ENCODE measurements at places on chromosomes 16 and 17.

GRCh38 chr17:58215685-58216084 is 3.4 kb downstream of the MKS1 start:
- DNase-seq: no peak

DNA sequence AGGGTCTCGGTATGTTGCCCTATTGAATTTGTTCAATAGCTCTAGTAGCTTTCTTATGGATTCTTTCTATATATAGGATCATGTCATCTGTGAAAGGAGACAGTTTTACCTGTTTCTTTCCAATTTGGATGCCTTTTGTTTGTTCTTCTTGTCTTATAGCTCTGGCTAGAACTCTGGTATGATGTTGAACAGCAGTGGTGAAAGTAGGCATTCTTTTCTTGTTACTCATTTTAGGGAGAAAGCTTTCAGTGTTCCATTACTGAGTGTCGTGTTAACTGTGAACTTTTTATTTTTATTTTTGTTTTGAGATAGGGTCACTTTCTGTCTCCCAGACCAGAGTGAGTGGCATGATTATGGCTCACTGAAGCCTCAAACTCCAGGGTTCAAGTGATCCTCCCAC is 21.2 kb downstream of the EFCAB5 start:
- peak; percentile 16 for DNase-seq

DNA sequence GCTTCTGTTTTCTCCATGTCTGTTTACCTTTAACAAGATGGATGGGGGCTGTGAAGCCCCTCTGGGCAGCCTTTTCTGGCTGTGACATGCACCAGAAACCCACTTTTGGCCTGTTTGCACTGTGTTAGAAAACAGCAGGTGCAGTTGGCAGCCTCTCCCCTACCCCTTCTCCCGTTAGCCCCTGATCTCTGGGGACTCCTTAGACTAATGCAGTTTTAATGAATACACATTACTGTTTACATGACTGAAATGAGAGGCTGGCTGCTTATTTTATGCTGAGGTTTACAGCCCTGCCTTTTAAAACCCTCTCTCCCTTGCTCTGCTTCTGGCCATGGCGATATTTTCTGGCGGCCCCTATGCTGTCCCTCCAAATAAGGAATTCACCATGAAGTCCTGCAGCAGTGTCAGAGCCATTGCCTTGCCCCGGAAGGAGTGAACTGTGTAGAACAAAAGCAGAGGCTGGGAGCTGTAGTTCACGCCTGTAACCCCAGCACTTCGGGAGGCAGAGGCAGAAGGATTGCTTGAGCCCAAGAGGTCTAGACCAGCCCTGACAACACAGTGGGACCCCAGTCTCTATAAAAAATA is 79.3 kb downstream of the PRKCB start:
- no peak for DNase-seq

GRCh38 chr17:40219594-40220338 is 662 bp downstream of the WIPF2 start:
- peak; percentile 62 for DNase-seq

GRCh38 chr17:31580316-31580705 is 188.8 kb downstream of the RAB11FIP4 start:
- DNase-seq: no peak

GRCh38 chr17:34368946-34369500 is 6.0 kb upstream of the CCL1 start:
- DNase-seq: no peak

DNA sequence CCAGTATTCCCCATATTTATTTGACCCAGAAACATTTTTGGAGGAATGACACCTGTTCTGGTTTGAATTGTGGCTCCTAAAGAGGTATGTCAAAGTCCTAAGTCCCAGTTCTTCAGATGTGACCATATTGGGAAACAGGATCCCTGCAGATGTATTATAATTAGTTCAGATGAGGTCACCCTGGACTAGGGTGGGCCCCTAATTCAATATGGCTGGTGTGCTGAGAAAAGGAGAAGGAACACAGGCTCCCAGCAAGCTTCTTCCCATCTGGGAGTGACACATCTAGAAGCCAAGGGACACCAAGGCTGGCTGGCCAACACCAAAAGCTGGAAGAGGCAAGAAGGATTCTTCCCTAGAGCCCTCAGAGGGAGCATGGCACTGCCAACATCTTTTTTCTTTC is 3.8 kb upstream of the GCSH start:
- no peak for DNase-seq

GRCh38 chr16:23571895-23572294 is 14.4 kb downstream of the UBFD1 start:
- DNase-seq: no peak

DNA sequence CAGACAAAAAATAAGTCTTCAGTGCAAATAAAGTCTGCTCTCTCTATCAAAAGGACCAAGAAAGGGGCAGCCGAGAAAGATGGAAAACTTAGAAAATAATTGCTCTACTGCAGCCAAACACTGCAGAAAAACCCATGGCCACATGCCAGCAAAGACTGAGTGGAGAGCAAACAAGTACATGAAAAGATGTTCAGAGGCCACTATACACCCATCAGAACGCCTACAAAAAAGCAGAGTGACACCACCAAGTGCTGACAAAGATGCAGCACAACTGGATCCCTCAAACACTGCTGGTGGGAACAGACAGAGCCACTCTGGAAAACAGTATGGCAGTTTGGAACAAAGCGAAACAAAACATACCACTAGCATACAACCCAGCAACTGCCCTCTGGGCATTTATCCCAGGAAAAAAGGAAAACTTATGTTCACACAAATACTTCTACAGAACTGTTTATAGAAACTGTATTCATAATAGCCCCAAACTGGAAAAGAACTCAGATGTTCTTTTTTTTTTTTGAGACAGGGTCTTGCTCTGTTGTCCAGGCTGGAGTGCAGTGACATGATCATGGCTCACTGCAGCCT is 36.7 kb downstream of the KIAA0753 start:
- no peak for DNase-seq

DNA sequence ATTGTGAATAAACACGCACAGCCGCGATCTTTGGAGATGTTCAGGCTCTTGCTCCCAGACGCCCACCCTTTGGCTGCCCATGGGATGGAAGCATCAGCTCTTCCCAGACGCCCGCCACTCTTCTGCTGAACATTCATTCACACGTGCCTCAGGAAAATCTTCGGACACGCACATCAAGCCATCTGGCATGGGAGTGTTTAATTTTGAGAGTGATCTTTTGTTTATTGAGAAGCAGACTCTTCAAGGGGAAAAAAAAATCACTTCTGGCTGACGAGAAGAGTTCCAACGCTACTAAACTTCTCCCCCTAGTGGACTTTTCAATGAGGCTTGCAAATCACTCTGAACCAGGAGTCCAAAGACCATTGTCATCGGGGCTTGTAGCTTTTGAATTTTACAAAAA is 62.0 kb upstream of the NUDT7 start:
- peak; percentile 42 for DNase-seq

- no peak for DNase-seq
Observed at GRCh38 chr17:49977463-49978389, 8.7 kb downstream of the DLX4 start.

- no peak for DNase-seq
Observed at GRCh38 chr17:80109713-80110446, 8.5 kb downstream of the GAA start.

- no peak for DNase-seq
Observed at GRCh38 chr16:54947616-54948015, 17.0 kb downstream of the IRX5 start.

DNA sequence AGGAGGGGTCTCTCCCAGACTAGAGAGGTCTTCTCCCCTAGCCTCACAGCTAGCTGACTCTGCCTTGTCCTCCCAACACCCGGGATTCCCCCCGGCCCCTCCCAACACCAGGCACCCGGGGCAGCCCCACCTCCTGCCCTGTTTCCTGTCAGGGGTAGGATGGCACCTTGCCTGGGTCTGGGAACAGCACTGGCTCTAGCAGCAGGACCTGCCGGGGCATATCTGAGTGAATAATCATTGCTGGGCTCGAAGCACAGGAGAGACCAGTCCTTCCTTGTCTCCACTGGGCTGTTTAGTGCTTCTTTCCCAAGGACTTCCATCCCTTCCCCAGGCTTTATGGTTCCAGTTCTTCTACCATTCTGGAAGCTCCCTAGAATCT is 25.7 kb downstream of the MINK1 start:
- DNase-seq: peak; percentile 14

GRCh38 chr16:9256196-9256595 is 164.8 kb downstream of the HAPSTR1 start:
- DNase-seq: peak; percentile 6

- DNase-seq: no peak
Observed at GRCh38 chr16:53901408-53901807, 197.5 kb downstream of the FTO start.

GRCh38 chr16:65532846-65533245 is 411.0 kb upstream of the CDH11 start:
- DNase-seq: no peak

- DNase-seq: no peak
Observed at GRCh38 chr17:16129441-16130205, 85.7 kb downstream of the NCOR1 start.

DNA sequence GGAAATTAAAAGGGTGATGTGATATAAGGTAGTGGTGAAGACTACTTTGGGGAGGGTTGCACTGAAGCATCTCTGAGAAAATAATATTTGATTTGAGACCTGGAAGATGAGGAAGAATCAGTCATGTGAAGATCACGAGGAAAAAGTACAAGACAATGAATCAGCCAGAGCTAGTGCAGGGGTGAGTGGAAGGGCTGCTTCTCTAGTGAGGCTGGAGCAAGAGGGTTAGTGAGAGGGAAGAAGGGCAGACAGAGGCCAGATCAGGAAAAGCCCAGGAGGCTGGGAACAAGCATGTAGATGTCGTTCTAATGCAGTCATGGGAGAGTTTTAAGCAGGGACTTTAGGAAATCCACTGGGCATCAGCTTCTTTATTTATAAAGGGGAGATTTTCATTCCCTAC is 504.2 kb upstream of the SALL1 start:
- no peak for DNase-seq

- DNase-seq: no peak
Observed at GRCh38 chr16:77330332-77331042, 104.3 kb downstream of the ADAMTS18 start.

DNA sequence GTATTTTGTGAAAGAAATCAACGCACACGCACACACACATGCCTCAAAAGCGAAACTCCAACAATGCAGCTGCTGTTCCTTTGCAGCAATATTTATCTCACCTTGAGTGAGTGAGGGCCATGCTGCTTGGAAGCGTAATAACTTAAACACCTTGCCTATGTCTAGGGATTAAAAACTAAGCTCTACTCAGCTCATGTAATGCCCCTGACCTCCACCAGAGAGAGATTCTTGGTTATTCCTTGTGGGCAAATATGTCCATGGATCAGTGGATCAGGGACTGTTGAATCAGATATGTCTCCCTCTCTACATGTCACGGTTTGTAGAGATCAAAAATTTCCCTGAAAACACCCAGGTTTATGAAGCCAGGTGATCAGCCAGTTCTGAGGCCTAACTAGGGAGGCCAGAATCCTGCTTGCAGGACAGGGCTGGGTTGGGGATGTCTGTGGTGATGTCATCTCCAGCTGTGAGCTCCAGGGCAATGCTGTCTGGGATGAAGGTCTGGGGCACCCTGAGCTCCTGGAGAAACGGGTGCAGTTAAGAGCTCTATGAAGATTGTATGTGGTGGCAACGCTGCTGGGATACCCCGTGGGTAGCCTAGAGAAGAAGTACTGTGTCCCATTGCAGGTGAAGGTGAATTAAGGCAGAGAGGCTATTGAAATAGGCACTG is 149.4 kb downstream of the KCNJ12 start:
- no peak for DNase-seq

- peak; percentile 38 for DNase-seq
Observed at GRCh38 chr16:49836668-49837067, 19.2 kb downstream of the ZNF423 start.

GRCh38 chr17:81582749-81583148 is 30.6 kb upstream of the FAAP100 start:
- DNase-seq: no peak

GRCh38 chr17:49914664-49915063 is 54.3 kb upstream of the DLX4 start:
- DNase-seq: no peak

GRCh38 chr16:87295661-87296531 is 21.3 kb downstream of the C16orf95 start:
- no peak for DNase-seq

DNA sequence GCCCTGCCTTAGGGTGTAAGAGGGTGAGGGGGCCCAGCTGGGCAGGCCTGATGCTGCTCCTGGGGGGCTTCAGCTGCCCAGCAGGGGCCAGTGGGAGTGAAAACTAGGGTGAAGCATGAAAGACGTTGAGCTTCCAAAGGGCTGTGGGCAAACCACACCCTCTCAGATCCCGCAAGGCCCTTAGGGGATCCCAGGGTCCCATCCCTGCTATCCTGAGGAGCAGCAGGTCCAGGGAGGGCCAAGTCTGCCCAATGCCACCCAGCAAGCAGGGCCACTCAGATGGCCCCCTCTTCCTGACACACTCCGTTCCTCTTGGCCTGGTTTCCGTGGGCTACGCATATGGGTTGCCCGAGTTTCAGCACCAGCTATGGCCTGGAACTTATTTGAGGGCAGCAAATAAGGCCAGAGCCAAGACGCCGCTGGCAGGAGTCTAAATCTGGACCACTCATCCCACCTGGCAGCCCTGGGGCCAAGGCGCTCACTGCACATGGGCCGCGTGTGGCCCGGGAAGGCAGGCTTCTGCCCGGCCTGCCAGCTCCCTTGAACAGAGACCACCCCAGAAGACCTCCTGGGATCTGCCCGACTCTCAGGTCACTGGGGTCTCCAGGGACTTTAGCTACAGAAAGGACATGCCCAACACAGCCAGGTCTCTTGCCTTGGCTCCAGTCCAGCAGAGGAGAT is 4.2 kb downstream of the ATP2A3 start:
- no peak for DNase-seq

DNA sequence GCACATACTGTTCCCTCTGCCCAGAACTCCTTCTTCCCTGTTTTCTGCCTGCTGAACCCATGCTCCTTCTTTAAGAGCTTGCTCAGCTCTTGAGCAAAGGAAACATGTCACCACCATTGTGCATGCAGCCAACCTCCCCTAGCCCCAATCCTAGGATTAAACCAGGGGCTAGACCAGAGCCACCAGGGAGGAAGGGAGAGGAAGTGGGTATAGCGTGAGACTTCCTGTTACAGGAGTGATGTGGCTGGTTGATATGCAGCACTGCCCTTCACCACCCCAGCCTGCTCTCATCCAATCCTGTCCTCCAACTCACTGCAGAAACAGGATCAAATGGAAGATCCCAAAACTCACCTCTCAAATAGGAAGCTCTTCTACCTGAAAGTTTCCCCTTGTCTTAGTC is 67.1 kb upstream of the CDH5 start:
- no peak for DNase-seq

- no peak for DNase-seq
Observed at GRCh38 chr17:75981019-75981615, 2.1 kb downstream of the TEN1 start.

DNA sequence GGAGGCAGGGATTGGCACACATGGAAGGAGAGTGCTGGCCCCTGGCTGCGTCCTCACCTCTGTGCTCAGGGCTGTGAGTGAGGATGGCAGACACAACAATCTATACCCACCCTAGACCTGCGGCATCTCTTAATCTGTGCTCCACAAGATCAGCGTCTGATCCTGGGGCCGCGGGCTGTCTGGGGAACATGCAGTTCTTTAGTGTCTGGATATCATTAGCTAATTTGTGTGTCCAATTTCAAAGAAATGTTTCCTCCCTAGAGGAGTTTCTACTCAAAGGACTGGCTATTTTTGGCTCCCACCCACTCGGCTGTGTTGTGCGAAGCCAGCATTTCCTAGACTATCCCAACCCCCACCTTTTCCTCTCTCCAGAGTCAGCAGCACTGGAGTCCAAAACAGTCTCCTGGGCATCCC is 93.8 kb downstream of the GRIN2A start:
- DNase-seq: no peak

Measured in fibroblast of skin of back (primary cell).